ENCODE measurements at places on chromosomes 4 and X.
A peak's percentile ranks its signal among the peaks of the same experiment; 100 is the strongest.

DNA sequence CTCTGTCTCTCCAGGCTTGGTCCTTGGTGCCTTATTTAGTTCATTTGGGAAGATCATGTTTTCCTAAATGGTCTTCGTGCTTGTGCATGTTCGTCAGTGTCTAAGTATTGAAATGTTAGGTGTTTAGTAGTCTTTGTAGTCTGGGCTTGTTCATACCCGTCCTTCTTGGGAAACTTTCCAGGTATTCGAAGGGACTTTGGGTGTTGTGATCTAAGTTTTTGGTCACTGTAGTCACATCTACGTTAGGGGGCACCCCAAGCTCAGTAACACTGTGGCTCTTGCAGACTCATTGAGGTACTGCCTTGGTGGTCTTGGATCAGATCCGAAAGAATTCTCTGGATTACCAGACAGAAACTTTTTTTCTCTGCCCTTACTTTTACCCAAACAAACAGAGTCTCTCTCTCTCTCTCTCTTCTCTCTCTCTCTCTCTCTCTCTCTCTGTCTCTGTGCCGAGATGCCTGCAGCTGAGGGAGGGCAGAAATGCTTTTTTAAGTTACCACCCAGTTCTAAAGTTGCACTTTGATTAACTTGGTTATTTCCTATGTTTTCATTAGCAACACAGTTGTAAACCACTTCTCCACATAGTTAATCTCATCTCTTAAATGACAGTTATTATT, 67.6 kb upstream of the SLC7A3 start:
- peak; percentile 12 for DNase-seq

DNA sequence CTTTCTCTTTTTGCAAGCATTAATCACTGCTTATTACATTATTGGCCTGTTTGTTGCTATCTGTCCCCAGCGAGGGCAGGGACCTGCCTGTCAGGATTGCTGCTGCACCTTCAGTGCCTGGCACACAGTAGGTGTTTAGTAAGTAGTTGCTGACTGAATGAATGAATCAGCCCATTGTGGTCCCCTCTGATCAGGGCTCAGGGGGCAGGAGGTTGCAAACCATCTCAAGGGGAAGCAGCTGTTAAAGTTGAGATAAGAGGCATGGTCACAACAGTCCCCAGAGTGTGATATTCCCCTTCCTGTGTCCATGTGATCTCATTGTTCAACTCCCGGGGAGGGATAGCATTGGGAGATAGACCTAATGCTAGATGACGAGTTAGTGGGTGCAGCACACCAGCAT, 85.4 kb downstream of the WFS1 start:
- DNase-seq = no peak

- no peak for DNase-seq
Observed at GRCh38 chrX:49761481-49761880, 65.7 kb upstream of the PAGE1 start.

- DNase-seq = peak; percentile 35
Observed at GRCh38 chr4:1939664-1940509, 68.7 kb downstream of the NSD2 start.
